ENCODE measurements at places on chromosomes 2 and 18.

DNA sequence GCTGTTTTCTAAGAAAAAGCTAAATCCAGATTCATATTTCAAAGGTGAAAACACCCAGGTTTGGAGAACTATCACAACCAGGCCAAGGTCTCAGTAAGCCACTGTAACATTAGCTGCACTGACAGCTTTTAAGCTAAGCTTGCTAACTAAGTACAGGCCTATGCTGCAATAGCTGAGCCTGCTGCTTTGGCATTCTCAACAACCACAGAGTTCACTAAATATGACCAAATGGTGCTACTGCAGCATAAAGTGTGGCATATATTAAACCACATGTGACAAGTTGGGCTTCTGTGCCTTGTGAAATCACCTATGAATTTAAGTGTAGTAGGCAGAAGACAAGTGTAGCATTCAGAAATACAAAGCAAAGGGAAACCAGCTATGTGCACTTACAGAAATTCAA is 206.7 kb downstream of the TCF4 start:
- DNase-seq, result peak; percentile 92

DNA sequence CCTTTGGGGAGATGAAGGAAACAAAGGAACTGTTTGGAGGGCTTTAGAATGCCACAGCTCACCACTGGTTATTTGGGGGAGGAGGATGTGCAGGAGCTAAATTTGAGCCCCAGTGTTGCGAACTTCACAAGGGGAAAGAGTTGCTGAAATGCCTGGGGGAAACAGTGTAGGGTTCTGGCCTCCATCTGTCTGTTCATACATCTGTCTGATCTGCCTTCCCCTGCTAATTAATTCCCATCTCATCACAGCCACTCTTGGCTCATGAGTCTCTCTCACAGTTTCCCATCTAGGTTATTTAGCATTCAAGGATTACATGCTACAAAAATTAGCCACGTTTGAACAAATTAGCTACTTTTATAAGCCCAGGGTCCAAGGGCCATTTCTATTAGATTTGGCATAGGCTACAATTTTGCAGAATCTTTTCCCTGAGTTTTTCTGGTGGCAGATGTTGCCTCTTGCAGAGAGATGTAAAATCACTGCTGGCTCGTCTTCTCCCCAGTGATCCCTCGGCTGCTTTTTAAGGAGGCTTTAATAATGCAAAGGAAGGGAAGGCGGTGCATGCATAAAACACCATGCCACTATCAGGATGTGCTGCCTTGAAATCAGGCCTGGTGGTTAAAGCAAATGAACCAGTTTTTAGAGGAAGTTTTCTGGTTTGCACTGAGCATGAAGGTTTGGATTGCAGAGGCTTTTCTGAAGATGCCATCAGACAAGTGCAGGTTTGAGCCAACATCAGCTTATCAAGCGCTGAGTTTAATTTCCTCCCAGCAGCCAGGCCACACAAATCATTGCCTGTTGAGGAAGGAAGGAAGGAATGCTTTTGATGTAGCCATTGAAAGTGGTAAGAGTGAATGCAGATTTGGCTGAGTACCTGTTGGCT is 35.0 kb downstream of the ADD2 start:
- no peak for DNase-seq

DNA sequence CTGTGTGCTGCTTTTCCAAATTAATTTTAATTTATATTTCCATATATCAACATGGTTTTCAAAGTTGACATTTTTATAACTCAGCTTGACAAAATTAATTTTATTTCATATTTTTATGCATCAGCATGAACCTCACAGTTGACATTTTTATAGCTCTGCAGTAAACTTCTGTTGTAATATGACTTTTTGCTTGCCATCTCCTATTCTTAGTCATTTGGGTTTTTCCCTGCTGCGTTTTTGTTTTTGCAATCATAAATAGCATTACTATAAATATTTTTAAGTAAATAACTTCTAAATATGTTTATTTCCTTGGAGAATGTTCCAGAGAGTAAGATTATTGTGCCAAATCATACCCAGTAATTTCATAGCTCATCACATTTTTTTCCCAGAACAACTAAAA is 21.0 kb upstream of the L3MBTL4 start:
- DNase-seq, result no peak

DNA sequence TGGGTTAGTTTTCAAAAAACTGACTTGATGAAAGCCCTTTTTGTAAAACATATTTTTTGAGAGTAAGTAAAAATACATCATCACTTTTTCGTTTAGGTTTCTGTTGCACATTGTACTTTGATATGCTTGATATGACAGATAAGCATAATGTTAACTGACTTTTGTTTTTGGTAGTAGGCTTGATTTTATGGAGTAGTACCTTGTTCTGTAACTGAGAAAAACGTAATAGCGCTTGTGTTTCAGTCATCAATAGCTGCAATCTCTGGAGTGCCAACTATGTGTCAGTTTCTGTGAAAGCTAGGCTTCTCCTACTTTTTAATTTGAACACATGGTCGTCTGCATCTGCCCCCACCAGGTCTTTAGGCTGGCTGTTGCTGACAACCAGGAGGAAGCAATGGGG is 1.3 kb downstream of the LCLAT1 start:
- no peak for DNase-seq

GRCh38 chr2:80238692-80239469 is 65.7 kb downstream of the LRRTM1 start:
- peak; percentile 30 for DNase-seq

- peak; percentile 29 for DNase-seq
These were observed 8.4 kb downstream of the GRP start for GRCh38 chr18:59228351-59228750.

DNA sequence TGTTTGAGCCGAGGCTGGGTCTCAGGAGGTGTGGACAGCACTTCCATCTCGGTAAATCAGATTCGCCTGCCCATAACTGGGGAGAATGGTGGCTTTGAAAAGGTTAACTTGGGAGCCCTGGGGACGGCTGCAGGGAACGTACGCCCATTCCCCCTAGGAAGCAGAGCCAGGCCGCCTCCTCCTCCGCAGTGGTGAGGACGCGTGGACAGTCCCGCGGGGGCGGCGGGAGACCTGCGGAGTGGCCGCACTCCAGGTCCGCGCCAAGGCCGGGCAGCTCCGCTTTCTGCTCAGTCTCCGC is 845 bp upstream of the MYCN start:
- no peak for DNase-seq

DNA sequence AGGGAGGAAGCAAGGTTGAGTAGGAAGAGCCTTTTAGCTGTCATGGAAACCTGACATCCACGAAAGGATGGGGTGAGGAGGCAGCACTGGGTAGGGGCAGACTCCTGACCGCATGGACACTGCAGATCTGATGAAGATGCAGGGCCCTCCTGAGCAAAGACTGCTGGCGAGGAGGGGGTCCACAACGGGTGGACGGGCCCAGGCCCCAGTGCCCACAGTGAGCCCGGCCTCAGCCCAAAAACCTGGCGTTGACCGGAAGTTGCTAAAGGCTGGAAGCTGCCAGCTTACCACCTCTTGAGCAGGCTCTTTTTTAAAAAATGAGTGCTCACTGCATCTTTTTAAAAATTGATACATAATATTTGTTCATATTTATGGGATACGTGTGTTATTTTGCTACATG is 247.3 kb downstream of the SH3BP4 start:
- no peak for DNase-seq

DNA sequence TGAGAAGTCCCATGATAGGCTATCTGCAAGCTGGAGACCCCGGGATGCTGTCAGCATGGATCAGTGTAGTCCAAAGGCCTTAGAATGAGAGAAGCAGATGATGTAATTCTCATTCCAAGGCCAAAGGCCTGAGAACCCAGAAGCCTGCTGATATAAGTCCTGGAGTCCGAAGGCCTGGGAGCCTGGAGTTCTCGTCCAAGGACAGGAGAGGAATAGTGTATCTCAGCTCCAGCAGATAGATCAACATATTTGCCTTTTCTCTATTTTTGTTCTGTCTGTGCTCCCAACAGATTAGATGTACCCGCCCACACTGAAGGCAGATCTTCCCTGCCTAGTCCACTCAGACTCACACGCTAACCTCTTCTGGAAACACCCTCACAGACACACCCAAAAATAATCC is 454.9 kb upstream of the CHAC2 start:
- DNase-seq, result no peak

DNA sequence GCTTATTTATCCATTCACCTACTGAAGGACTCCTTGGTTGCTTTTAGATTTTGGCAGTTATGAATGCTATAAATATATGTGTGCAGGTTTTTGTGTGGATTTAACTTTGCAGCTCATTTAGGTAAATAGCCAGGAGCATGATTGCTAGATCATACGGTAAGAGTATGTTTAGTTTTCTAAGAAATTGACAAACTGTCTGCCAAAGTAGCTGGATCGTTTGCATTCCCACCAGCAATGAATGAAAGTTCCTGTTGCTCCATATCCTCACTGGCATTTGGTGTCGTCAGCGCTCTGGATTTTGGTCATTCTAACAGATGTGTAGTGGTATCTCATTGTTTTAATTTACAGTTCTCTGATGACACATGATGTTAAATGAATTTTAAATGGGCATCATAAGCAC is 8.7 kb upstream of the DIPK1C start:
- no peak for DNase-seq

- DNase-seq, result no peak
These were observed 56.1 kb downstream of the TNP1 start for GRCh38 chr2:216803791-216804190.

DNA sequence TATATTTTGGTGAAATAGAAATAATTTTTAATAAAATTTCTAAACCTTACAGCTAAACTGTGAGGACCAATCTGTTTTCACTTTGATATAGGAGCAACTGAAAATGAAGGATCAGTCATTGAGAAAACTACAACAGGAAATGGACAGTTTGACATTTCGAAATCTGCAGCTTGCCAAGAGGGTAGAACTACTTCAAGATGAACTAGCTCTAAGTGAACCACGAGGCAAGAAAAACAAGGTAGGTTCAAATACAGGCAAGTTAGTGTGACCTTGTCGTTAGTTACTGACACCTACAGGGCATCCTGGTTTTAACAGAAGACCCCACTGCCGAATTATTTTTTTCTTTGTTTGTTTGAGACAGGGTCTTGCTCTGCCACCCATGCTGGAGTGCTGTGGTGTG is 75.5 kb upstream of the STON1 start:
- peak; percentile 42 for DNase-seq

DNA sequence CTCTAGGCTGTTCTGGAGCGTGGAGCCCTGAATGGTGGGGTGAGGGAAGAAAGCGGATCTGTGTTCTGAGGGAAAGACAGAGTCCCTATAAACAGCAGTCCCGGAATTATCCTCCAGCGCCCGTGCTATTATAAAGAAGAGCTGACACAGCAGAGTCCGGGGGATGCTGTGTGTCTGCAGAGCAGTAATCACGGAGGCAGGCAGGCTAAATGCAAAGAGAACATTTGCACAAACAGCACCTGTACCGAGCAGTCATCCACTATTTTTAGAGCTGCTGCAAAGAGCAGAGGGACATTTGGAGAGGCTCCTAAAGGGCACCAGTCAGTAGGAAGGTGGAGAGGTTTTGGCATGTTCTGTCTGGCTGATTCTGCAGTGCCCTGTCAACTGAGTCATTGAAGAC is 293.8 kb upstream of the SLC14A2 start:
- DNase-seq, result no peak

- peak; percentile 52 for DNase-seq
These were observed 11.1 kb downstream of the TRAPPC8 start for GRCh38 chr18:31931886-31932240.

- no peak for DNase-seq
These were observed 150.0 kb downstream of the DNER start for GRCh38 chr2:229564300-229564907.

- peak; percentile 62 for DNase-seq
These were observed 60.7 kb downstream of the WDR7 start for GRCh38 chr18:56711708-56712445.

- DNase-seq, result peak; percentile 36
These were observed 53.4 kb upstream of the SETBP1 start for GRCh38 chr18:44627280-44627679.
